COLO829 (cell line): ENCODE measurements at places on chromosomes 16 and 17.
A peak's percentile ranks its signal among the peaks of the same experiment; 100 is the strongest.

DNA sequence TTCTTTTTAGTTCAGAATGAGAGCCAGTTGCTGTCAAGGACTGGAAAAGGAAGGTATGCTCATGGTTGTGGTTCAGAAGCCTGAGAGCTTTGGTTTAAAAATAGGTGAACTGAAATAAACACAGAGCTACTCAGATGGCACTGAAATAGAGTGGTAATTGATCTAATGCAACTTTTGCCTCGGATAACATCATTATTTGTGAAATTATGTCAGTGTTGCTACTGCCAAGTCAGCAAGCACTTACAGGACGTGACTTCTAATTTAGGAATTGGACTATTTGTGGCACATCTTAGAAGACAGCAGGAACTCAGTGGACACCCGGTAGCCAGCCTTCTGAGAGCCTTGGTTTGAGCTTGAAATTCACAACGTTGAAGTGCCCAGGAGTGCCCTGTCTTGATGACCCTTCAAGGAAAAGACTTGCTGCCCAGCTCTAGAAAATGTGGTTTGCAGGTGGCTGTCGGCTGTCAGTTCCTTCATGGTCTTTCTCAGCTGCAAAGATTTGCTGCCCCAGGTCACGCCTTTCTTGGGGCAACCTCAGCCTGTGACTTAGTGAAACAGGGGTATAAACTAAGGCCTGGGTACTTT lies 42.0 kb upstream of the XYLT1 start:
- DNase-seq, result no peak

- DNase-seq, result no peak
These were observed 230.5 kb upstream of the ASIC2 start for GRCh38 chr17:33523577-33523981.

DNA sequence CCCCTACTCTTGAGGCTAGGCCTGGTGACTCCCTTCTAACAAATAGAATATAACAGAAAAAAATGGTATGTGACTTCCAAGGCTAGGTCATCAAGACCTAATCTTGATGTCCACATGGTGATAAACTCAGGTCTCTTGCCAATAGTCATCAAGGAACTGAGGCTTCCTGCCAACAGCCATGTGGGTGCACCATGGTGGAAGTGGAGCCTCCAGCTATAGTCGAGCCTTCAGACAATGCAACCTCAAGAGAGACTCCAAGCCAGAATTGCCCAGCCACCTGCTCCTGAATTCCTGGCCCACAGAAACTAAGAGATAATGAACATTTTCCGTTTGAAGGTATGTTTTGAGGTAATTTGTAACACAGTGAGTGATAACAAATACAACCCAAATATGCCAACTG lies 55.9 kb upstream of the SREBF1 start:
- DNase-seq, result no peak

DNA sequence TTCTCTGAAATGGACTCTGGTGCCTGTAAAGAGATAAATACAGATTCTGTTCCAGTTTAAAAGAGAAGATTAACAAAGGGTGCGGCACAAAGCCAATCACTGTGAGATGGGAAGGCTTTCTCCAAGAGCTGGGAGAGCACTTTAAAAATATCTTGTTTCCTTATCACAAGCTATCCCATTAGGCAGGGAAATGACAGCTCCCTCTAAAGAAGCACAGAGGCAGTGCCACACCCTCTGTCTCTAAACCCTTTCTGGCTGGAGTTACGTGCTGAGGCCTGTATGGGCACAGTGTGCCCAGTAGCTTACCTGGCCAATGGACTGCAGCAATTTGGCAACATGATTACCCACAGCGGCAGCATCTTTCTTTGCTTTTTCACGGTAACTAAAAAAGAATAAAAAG lies 9.0 kb upstream of the TERB1 start:
- DNase-seq, result no peak

- DNase-seq, result no peak
These were observed 1.8 kb upstream of the NDE1 start for GRCh38 chr16:15648135-15648730.

DNA sequence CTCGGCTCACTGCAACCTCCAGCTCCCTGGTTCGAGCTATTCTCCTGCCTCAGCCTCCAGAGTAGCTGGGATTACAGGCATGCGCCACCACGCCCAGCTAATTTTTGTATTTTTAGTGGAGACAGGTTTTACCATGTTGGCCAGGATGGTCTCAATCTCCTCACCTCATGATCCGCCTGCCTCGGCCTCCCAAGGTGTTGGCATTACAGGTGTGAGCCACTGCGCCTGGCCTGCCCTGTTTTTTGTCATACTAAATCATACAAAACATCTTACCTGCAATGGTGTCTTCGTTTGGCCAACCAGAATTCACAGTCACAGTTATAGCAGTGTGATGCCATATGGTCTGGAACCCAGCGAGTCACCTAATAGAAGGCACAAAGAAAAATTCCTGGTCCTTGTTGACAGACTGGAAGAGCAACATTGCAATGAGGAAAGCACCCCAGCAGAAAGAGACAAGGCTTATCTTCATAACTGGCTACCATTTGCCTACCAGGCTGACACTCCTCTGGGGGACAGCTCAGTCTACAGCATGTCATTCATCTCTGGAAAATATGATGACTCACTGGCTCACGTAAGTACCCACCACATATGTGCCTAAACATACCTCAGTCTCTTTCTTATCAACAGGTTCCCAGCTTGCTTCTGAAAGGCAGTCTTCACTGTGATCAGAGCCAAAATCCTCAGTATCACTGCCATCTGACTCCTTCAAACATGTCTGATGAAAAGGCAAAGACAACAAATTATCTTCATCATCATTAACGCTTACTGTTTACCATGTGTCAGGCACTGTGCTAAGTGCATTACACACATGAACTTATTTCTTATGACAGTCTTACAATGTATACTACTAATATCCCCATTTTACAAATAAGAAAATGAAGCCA lies 4.3 kb upstream of the HSF5 start:
- DNase-seq, result no peak

- no peak for DNase-seq
These were observed 24.9 kb downstream of the HMOX2 start for GRCh38 chr16:4501071-4501478.

DNA sequence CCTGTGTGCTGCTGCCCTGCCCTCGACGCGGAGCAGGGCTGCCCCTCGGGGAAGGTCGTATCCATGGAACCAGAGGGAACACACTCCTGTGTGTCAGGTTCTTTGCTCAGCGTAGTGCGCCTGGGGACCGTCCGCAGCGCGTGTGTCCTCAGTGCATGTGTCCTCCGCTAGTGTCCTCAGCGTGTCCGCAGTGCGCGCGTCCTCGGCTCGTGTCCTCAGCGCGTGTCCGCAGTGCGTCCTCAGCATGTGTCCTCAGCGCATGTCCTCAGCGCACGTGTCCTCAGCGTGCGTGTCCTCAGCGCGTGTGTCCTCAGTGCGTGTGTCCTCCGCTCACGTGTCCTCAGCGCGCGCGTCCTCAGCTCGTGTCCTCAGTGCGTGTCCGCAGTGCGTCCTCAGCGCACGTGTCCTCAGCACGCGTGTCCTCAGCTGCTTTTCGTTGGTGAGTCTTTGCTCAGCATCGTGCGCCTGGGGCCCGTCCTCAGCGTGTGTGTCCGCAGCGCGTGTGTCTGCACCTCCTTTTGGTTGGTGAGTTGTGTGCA lies 59.2 kb upstream of the ZNF750 start:
- no peak for DNase-seq

DNA sequence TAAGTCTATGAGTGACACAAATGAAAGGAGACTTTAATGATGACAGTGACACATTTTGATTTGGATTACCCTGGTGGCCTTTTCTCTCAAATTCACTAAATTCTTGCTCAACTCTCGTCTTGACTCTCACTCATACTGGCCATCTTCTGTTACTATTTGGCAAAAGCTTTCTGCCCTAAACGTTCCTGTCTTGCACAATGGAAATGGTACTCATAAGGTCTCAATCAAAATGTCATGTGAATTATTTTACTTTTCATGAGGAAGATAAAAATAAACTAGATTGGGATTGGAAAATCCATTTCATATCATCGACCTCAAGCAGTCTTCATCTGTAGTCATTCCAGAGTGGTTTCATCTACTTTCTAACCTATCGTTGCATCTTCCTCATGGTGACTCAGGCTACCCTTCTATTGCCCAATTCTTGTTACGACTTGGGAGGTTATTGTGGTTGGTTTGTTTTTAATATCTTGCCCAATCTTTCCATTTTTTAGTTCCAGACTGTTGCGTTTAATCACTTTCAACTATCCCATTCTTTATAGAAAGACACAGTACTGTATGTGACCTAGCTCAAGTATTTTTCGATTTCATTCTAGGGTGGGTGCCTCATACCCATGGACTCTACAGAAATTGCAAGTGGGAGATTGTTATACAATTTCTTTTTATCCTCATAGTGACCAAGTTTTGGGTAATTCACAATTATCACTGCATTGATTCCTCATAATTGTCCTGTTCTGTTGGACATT lies 317.2 kb upstream of the KCNJ16 start:
- no peak for DNase-seq

DNA sequence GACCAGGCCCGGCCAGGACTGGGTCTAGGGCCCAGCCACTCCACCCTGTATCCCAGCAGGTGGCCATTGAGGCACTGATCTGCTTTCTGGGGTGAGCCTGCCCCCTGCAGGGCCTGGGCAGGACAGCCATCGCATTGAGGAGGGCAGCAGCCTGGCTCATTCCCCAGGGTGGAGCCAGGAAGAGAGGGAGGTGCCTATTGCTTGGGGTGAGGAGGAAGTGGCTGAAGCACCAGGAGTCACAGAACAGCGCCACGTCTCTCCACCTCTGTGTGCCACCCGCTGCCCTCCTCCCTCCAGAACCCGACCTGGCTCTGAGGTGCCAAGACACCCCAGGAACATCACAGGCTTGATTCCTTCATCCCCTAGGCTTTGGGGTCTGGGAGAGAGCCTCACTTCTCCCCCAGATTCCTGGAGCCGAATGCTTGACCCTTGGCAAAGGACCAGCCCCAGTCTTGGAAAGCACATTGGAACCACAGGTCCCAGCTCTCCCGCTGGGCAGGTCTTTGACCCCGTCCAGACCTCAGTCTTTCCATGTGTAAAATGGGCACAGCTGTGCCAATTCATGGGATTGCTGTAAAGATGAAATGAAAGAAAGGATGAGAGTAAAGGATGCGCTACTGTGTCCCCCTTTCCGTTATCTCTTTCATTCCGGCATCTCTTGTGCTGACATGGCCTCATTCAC lies 7.2 kb upstream of the KRT36 start:
- peak; percentile 89 for DNase-seq

DNA sequence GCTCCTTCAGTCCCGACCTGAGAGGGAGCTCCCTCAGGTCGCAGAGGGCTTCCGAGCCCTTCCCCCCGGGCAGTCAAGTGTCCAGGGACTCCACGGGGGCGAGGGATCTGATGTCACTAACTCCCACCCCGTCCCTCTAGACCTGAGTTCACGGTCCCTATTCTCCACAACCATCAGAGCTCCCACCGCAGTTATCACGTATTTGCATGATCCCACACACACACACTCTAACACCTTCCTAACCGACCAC lies 3.7 kb upstream of the PER1 start:
- DNase-seq, result no peak

DNA sequence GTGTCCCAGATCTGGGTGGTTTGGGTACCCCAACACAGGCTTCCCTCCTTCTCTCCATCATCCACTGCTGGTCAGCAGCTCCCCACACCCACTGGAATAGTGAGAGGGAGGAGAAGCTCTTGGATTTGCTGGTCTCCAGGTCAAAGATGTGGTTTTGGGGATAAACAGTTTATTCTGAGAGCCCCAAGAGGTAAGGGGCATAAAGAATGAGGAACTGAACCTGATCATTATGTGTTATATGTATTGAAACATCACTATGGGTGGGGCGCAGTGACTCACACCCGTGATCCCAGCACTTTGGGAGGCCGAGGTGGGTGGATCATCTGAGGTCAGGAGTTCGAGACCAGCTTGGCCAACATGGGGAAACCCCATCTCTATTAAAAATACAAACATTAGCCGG lies 3.9 kb downstream of the DPEP2 start:
- DNase-seq, result no peak
